WTC11 (cell line): ENCODE measurements at places on chromosomes 1 and 21. TPM values are rescaled to one million over a fixed set of nuclear protein-coding genes. Genes with fewer than 3 reads are reported as not detected.

Gene SEMA6C
- 16.3 to 21.0 TPM (median 18.1 TPM) in 3 replicates for total RNA-seq

Gene CFHR2
- 0.37 TPM in 1 of 3 replicates, not detected in the others for total RNA-seq

Gene DNASE2B
- 0.15 to 0.23 TPM in 2 of 3 replicates, not detected in the other for total RNA-seq

Gene LTN1
- total RNA-seq, result 18.9 to 23.0 TPM (median 21.1 TPM) in 3 replicates

Gene TRIM62
- 10.7 to 13.6 TPM (median 11.0 TPM) in 3 replicates for total RNA-seq

GRCh38 chr1:221543529-221544120, 198.3 kb downstream of the DUSP10 start:
- H3K36me3 ChIP-seq, result no peaks in the 10 kb centered on the region
- no peaks in the 10 kb centered on the region for H3K27me3 ChIP-seq
- DNase-seq, result no peak
- H3K4me3 ChIP-seq, result no peak overlapping the region
- H3K4me1 ChIP-seq, result peaks cover 13% of the 10 kb centered on the region
- H3K27ac ChIP-seq, result no peak overlapping the region

DNA sequence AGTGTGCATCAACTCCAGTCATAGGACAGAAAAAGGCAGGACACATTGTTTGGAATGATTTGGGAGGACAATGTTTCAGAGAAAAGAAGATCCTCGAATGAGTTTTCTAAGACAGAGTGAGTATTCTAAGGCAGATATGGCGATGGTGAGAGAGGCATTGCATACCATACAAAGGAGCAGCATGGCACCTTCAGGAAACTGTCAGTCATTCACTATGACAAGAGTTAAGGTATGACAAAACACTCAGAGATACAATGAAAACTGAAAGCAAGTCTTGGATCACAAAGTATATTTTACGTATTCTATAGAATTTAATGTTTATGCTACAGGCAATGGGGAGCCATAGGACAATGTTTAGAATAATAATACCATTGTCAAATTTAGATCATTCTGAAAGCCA, 337.4 kb upstream of the LYPLAL1 start:
- no peaks in the 10 kb centered on the region for H3K27me3 ChIP-seq
- no peak overlapping the region for H3K27ac ChIP-seq
- H3K4me1 ChIP-seq, result no peaks in the 10 kb centered on the region
- H3K4me3 ChIP-seq, result no peak overlapping the region
- no peak for DNase-seq

- H3K27ac ChIP-seq, result no peak overlapping the region
- DNase-seq, result no peak
- peaks cover 20% of the 10 kb centered on the region for H3K4me1 ChIP-seq
- no peaks in the 10 kb centered on the region for H3K27me3 ChIP-seq
- no peak overlapping the region for H3K4me3 ChIP-seq
- H3K36me3 ChIP-seq, result peaks cover 32% of the 10 kb centered on the region
These were observed 19.3 kb downstream of the RSBN1 start for GRCh38 chr1:113792986-113793385.

GRCh38 chr1:59342801-59343575, 46.1 kb downstream of the FGGY start:
- H3K36me3 ChIP-seq, result peaks cover 4% of the 10 kb centered on the region; the same call in 1 of the 2 replicates
- no peaks in the 10 kb centered on the region; the same call in 1 of the 2 replicates for H3K27me3 ChIP-seq
- no peak for DNase-seq

DNA sequence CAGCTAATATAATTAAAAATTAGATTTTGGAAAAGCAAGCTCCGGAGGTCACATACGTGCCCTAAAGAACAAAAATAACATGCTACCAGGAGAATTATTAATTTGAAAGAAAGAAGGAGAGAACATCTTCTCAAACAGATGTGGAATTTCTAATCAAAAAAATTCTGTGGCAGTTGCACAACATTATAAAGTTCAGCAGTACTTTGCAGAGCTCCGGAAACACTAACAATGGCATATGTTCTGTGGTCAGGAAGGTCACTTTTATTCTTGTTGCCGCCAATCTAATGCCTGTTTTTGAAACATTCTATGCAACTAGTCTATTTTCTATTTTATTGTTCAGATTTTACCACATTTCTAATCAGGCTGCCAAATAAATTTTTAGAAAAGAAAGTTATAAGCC, 186.8 kb downstream of the SMYD3 start:
- H3K36me3 ChIP-seq, result no peaks in the 10 kb centered on the region
- H3K4me3 ChIP-seq, result no peak overlapping the region
- no peaks in the 10 kb centered on the region for H3K27me3 ChIP-seq
- no peak overlapping the region for H3K27ac ChIP-seq
- DNase-seq, result no peak
